Sciatic nerve (tissue), 2 donors: ENCODE measurements at places on chromosomes 12 and 14. TPM values are rescaled to one million over a fixed set of nuclear protein-coding genes. Genes with fewer than 3 reads are reported as not detected.

- no peak for DNase-seq
Measured at GRCh38 chr14:105446971-105447370, 27.3 kb downstream of the MTA1 start.

- DNase-seq, result peak; percentile 58
Measured at GRCh38 chr12:25653487-25654175, 100.5 kb upstream of the LMNTD1 start.

OTX2 gene
- total RNA-seq, result not detected

- peak; percentile 90 for DNase-seq
Measured at GRCh38 chr12:54988402-54989054, 4.0 kb upstream of the TESPA1 start.

AVPR1A gene
- 3.9 TPM for total RNA-seq

DNA sequence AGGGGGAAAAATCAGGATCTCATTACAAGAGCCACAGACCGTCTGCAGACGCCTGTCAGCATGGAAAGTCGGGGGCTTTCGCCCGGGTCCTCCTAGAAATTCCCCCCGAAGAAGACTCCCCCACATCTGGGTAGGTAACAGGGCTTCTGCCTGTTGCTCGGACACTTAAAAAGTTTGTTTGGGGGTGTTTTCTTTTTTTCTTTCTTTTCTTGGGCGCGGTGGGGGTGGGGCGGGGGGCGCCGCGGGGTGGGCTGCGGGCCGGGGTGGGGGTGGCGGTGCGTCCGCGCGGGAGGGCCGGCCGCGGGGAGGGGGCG, 358 bp downstream of the ELK3 start:
- no peak for DNase-seq

DNA sequence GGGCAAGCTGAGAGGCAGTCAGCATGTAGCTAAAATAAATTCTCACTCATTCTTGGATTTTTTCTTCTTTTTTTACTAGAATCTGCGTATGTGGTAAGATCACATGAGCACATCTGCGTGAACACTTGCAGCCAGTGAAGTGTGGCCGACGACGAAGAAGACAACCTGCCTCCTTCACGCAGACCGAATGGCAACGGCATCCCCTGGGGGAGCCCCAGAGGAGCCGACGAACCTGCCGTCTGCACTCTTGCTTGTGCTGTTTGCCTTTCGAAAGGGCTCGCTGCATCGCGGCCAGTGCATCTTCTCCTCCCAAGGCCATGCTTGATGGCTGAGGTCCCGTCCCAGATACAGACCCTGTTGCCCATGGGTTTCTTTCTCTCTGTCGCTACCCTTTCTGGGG, 113.8 kb downstream of the KCNK10 start:
- DNase-seq, result no peak

DNA sequence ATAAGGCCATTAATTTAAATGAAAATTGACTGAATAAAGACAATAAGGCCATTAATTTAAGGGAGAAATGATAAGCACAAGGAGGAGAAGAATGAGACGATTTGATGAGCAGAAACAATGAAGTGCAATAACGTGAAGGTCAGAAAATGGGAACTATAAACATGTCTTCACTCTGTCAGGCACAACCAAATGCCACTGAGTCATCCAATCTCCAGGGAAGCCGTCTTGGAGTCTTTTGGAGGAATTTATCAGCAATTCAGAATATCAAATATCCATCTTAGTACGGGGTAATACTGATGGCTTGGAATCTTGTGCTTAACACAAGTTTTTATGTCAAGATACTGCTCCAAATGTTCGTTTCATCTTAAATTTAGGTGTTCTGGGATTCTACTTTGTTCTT, 159.9 kb downstream of the CAPZA3 start:
- DNase-seq, result no peak

GRCh38 chr12:99029511-99030271, 384.6 kb downstream of the APAF1 start:
- no peak for DNase-seq

DNA sequence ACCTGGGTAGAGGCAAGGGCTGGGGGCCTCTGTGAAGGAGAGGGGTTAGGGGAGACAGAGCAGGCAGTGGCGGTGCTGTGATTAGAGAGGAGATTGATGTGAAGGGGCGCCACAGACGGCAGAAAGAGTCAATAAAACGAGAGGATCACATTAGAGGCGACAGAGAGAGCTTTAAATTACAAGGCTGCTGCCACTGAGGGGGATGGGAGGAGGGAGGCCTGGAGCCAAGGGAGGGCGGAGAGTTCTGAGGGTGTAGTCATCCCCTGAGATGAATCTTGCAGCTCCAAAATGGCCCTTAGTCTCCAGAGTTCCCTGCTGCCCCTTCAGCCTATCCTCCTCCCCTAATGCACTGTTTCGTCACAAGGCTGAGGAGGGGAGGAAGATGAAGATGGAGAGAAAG, 12.8 kb downstream of the ZFHX2 start:
- no peak for DNase-seq

GRCh38 chr12:54030889-54031471, 1.9 kb upstream of the HOXC5 start:
- DNase-seq, result no peak

ART4 gene
- total RNA-seq, result 0.80 TPM

DNA sequence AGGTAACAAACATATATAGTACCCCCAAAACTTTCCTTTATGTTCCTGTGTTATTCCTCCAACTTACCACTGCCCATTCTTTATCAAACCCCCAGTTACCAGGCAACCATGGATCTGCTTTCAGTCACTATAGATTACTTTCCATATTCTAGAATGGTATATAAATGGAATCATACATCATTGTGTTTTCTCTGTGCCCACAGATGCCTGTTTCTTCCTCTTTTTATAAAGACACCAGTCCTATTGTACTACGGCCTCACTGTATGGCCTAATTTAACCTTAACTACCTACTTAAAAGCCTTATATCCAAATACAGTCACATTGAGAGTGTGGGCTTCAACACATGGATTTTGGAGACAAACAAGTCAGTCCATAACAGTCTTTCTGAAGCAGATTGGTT, 2.6 kb downstream of the TAS2R14 start:
- no peak for DNase-seq

TAS2R42 gene
- total RNA-seq, result not detected

DCN gene
- 2,017 TPM for total RNA-seq

PZP gene
- 0.80 TPM for total RNA-seq

DNA sequence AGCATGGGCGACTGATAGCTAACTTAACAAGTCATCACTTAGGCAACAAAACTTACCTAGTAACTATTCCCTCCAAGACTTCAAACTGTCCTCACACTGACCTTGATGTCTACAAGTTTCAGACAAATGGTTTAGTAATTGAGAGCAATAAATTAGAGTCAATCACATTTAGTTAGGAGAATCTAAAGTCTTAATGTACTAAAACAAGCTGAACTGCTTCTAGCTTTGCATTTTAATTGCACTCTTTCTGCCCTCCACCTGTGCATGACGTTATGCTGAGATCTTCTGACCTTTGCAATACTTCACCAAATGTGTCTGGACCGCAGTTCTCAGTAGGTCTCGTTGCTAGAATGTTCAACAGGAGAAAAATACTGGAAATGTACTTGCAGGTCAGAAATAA, 158.0 kb downstream of the PIK3C2G start:
- no peak for DNase-seq

DNA sequence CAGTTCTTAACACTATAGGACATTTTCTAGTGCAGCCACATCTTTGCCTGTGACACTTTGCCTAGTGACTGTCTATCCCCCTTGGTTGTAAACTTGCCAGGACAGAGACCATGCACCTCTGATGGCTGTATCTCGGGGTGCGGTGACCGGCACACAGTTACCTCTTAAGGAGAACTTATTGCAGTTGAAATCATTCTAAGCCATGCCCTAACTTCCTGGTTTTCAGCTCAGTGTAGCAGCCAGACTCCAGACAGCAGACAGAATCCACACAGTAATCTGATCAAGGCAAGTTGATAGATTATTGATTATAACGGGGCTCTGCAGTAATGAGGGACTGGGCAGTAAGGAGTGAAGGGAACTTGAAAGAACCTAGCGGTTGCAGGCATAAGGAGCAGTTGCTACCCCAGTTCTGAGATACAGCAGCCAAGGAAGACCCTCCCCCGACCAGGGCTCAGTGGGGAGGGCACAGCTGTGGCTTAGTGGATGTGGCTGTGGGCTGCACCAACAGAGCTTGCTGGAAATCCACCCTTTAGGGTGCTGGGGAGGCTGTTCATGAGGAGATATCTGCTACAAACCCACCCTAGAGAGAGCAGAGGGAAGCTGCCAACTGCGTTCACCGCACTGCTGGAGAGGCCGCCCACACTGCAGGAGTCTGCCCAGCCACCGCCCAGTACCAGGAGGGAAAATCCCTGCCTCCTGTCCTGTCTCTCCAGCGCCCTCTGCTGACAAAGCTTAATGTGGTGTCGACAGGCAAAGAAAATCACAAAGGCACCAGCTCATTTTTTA, 58.2 kb upstream of the BEGAIN start:
- peak; percentile 95 for DNase-seq

DNA sequence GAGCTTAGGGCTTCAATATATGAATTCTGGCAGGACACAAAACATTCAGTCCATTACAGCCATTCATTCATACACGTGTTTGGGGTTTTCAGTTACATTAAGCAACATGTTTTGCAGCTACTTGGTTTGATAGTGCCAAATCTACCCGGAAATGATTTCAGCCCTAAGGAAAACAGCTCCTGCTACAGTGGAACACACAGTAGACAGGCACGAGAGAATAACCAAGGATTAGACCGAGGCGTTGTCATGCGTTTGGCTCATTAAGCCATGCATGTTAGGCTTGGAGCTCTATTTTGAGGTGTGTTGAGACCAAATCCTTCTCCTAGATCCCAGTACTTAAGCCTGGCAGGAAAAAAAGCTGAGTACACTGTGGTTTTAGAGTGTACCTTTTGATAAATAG, 177.4 kb downstream of the PRKCH start:
- no peak for DNase-seq

DNA sequence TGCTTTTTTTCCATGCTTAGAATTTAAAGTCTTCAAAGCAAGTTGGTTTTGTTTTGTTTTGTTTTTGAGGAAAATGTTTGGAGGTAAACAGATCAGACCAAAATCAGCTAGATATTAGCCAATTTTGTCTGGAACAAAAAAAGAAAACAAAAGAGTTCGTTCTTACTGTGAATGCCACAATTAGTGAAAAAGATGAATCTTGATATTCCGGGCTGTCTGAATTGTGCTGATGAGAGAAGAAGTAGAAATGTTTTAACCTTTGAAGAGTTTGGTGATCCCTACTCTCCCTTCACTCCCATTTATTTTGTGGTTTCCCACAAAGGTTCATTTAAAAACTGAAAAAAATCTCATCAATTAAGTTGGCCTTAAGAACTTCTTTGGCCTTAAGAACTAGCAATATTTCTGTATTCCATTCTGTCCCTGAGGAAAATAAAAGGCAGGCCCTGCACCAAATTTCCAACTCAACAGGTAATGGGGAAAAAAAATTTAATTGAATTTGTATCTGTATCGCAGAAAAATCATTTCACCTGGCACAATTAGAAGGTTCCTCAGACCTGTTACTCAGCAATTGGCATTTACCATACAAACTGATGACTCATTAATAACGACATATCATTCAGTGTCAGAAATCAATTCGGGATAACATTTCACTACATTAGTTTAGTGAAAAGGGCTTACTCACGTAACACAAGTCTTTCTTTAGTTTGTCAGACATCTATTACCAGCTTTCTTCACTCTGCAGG, 562 bp upstream of the GLIPR1L2 start:
- DNase-seq, result no peak

DNA sequence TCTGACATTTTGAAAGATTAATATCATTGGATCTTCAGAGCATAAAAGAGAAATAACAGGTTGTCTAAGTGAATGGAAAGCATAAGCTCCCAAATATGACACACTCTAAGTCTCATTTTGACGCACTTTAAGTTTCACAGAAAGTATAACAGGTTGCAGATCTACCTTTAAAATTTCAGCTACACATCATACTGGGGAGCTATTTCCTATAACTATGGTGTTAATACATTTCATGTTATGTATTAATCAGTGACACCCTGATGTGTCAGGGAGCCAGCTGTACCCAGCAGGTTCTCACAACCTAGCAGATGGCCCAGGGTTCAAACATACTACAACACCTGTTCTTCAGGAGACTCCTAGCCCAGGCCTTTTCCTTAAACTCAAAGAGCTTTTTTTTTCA, 31.1 kb upstream of the TMX1 start:
- no peak for DNase-seq

- no peak for DNase-seq
Measured at GRCh38 chr12:84727961-84728360, 184.6 kb downstream of the SLC6A15 start.

PAPLN gene
- total RNA-seq, result 115 TPM

- DNase-seq, result no peak
Measured at GRCh38 chr14:34718750-34719304, 4.4 kb upstream of the CFL2 start.

- peak; percentile 39 for DNase-seq
Measured at GRCh38 chr12:1919284-1919683, 832 bp upstream of the CACNA2D4 start.

DNA sequence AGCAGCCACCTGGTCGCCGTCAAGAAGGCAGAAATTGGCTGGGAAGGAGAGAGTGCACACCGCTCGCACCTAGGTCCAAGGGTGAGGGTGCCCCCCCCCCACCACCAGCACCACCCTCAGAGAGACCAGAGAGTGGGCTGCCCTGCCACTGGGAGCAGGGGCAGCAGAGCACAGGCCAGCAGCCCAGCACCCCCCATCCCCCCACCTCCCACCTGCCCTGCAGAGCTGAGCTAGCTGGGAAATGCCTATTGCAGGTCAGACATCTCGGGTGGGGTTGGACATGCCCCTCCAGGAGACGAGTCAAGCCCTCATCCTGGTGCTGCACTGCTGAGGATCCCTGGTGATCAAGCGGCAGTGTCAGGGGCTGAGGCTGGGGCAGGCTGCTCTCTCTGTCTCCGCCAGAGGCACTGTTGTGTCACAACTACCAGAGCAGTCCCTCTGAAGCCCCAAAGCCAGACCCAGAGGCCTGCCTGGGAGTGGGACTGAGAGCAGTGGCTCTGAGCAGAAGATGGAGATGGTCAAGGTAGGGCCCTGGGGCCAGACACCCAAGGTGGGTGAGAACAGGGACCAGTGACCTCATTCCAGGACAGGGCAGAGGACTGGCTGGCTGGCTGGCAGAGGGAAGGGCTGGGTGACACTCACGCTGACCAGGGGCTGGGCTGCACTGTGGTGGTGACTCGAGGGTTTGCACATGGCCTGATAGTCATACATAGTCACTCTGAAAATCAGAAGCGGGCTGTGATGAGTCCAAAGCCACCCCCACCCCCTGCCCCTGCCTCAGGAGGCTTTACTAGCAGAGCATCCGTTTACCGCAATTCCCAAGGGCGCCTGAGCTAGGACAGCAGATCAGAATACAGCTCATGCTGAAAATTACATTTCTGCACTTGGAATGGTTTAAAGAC, 19.7 kb upstream of the LRTM2 start:
- peak; percentile 55 for DNase-seq
